ENCODE measurements at places on chromosomes 3 and 15. TPM values are rescaled to one million over a fixed set of nuclear protein-coding genes. Genes with fewer than 3 reads are reported as not detected.

GP9 gene
- not detected for total RNA-seq

CCRL2 gene
- 1.4 TPM for total RNA-seq

CCDC33 gene
- total RNA-seq: not detected

ADCY5 gene
- total RNA-seq: 27.4 TPM

ZNF80 gene
- not detected for total RNA-seq

GRCh38 chr15:33671456-33671855, 296.8 kb upstream of the CHRM5 start:
- H3K36me3 ChIP-seq: no peaks in the 10 kb centered on the region
- DNase-seq: no peak
- no peak overlapping the region for H3K4me3 ChIP-seq
- H3K4me1 ChIP-seq: no peaks in the 10 kb centered on the region

DNA sequence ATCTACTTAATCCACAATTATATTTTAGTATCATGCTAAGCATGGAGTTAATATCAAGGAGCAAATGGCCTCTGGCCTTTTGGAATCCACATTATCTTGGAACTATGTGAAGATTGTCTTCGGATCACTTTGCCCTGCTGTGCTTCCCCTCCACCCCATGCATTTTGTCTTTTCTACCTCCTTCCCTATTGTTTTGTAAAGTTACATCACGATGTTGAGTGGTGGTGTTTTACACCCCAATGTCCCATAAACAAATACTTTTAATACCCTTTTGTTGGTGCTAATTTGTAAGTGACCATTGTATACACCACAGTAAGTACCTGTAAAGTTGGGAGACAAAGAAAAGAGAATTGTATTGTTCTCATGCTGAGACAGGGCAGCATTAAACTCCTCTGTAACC, 258.4 kb upstream of the ZNF717 start:
- H3K4me1 ChIP-seq: no peaks in the 10 kb centered on the region
- H3K27ac ChIP-seq: no peak overlapping the region
- no peaks in the 10 kb centered on the region for H3K27me3 ChIP-seq
- no peak for DNase-seq
- no peaks in the 10 kb centered on the region for H3K36me3 ChIP-seq

- H3K27me3 ChIP-seq: no peaks in the 10 kb centered on the region
- no peak overlapping the region for H3K27ac ChIP-seq
- no peaks in the 10 kb centered on the region for H3K4me1 ChIP-seq
- no peak for DNase-seq
- H3K4me3 ChIP-seq: no peak overlapping the region
Measured at GRCh38 chr3:80586338-80586737, 818.5 kb upstream of the ROBO1 start.

- peaks cover 100% of the 10 kb centered on the region for H3K36me3 ChIP-seq
- no peak for DNase-seq
- H3K27ac ChIP-seq: no peak overlapping the region
- H3K27me3 ChIP-seq: no peaks in the 10 kb centered on the region
- H3K4me1 ChIP-seq: no peaks in the 10 kb centered on the region
Measured at GRCh38 chr3:48411041-48411588, 18.8 kb downstream of the PLXNB1 start.

- H3K27me3 ChIP-seq: no peaks in the 10 kb centered on the region
- DNase-seq: no peak
- no peak overlapping the region for H3K4me3 ChIP-seq
- H3K4me1 ChIP-seq: no peaks in the 10 kb centered on the region
- no peak overlapping the region for H3K27ac ChIP-seq
- no peaks in the 10 kb centered on the region for H3K36me3 ChIP-seq
Measured at GRCh38 chr15:58564981-58565380, 133.2 kb downstream of the LIPC start.

GRCh38 chr3:164524201-164524600, 554.1 kb downstream of the SI start:
- H3K4me3 ChIP-seq: no peak overlapping the region
- H3K4me1 ChIP-seq: no peaks in the 10 kb centered on the region
- H3K27me3 ChIP-seq: no peaks in the 10 kb centered on the region

- no peak for DNase-seq
- H3K36me3 ChIP-seq: no peaks in the 10 kb centered on the region
- no peak overlapping the region for H3K4me3 ChIP-seq
- no peak overlapping the region for H3K27ac ChIP-seq
- H3K27me3 ChIP-seq: no peaks in the 10 kb centered on the region
Measured at GRCh38 chr15:60644903-60645302, 166.0 kb upstream of the ICE2 start.

Data from tibial nerve (tissue), 4 donors.